ENCODE measurements at places on chromosomes 4 and X. TPM values are rescaled to one million over a fixed set of nuclear protein-coding genes. Genes with fewer than 3 reads are reported as not detected.

The KLF8 gene
- polyA plus RNA-seq, result 5.0 TPM

The ADAM29 gene
- polyA plus RNA-seq, result 0.01 TPM

The DCAF8L2 gene
- polyA plus RNA-seq, result not detected

The KIAA1210 gene
- 2.3 TPM for polyA plus RNA-seq

The EDNRA gene
- 104 TPM for polyA plus RNA-seq

The LAS1L gene
- polyA plus RNA-seq, result 44.9 TPM

The SCML2 gene
- 10.6 TPM for polyA plus RNA-seq

The CSAG2 gene
- not detected for polyA plus RNA-seq

The BANK1 gene
- polyA plus RNA-seq, result 2.0 TPM

The TMSB15C gene
- polyA plus RNA-seq, result 11.4 TPM

The CFAP99 gene
- 0.63 TPM for polyA plus RNA-seq

The IL21 gene
- not detected for polyA plus RNA-seq

The SLC6A14 gene
- 0.26 TPM for polyA plus RNA-seq

The COL25A1 gene
- polyA plus RNA-seq, result 15.3 TPM

The PABPC5 gene
- polyA plus RNA-seq, result 4.8 TPM

The GNRHR gene
- 0.60 TPM for polyA plus RNA-seq

The GAGE13 gene
- not detected for polyA plus RNA-seq

The CC2D2A gene
- 57.5 TPM for polyA plus RNA-seq

The PHEX gene
- 0.37 TPM for polyA plus RNA-seq

The NKRF gene
- 18.8 TPM for polyA plus RNA-seq

The XKRX gene
- polyA plus RNA-seq, result 0.33 TPM

The IL1RAPL1 gene
- polyA plus RNA-seq, result 2.9 TPM

The S100P gene
- polyA plus RNA-seq, result 25.6 TPM

The PARM1 gene
- 68.8 TPM for polyA plus RNA-seq

The SH3D19 gene
- polyA plus RNA-seq, result 27.5 TPM

The BBS12 gene
- 15.7 TPM for polyA plus RNA-seq

The IL3RA gene
- 11.8 TPM for polyA plus RNA-seq

The CXCL3 gene
- 0.28 TPM for polyA plus RNA-seq

The HS3ST1 gene
- 1.9 TPM for polyA plus RNA-seq

Data from right renal pelvis (tissue), 4 donors.